Skeletal muscle cell (primary cell): ENCODE measurements at places on chromosomes 4 and X.

GRCh38 chr4:7756561-7757355 lies 182.9 kb downstream of the AFAP1 start:
- DNase-seq: no peak

DNA sequence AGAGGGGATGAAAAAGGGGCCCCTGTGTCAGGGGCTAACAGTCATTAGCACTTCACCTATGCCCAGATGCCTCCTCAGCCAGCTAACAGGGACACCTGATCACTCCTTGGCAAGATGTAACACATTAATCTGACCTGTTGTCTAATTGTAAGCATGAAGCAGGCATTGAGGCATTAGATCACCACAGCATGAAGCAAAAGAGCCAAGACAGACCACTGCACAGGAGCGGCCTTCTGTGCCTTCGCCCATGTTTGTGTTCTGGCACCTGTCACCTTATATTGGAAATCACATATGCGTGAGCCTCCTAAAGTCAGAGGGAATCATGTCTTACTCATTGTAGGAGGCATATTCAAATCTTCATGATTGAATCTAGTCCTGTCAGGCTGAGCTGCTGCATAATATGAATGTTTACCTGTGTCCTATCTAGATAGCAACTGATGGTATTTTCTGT lies 48.4 kb downstream of the PTTG2 start:
- no peak for DNase-seq

GRCh38 chrX:16587836-16588235 lies 62.1 kb upstream of the S100G start:
- DNase-seq: no peak

- DNase-seq: no peak
These were observed 2.3 kb downstream of the MAML3 start for GRCh38 chr4:140151699-140152012.

- no peak for DNase-seq
These were observed 194.2 kb upstream of the C1QTNF7 start for GRCh38 chr4:15233626-15234025.

DNA sequence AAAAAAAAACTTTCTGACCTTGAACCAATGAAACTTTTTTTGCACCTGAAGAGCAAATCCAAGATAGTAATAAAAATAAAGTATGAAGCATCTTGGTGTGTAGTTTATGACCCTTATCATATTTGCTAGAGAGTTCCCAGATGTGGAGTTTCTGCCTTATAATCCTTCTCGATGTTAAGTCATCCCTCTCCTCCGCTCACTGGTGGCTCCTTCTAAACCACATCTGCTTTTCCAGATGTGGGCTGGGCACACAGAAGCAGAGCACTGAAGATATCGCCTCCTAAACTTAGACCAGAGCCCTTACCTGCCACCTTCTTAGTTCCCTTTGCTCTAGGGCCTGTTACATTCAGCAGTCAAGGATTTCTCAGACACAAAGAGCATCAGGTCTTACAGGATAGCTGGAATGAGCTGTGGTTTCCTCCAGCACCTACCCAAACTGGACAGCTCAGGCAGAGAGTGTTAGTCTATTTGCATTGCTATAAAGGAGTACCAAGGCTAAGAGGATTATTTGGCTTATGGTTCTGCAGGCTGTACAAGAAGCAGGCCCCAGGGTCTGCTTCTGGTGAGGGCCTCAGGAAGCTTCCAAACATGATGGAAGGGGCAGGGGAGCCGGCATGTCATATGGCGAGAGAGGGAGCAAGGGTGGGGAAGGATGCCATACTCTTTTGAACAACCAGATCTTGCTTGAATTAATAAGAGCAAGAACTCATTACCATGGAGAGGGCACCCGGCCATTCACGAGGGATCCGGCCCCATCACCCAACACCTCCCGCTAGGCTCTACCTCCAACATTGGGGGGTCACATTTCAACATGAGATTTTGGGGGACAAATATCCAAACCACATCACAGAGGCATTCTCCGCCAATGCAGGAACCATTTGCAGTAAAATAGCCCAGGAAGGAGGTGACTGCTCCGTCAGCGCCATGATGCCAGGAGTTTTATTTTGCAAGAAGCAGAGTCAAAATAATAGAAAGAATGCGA lies 75.6 kb upstream of the HELT start:
- DNase-seq: no peak

GRCh38 chr4:125350470-125351135 lies 35.8 kb downstream of the FAT4 start:
- no peak for DNase-seq

GRCh38 chrX:7891928-7892327 lies 35.3 kb downstream of the PNPLA4 start:
- no peak for DNase-seq

DNA sequence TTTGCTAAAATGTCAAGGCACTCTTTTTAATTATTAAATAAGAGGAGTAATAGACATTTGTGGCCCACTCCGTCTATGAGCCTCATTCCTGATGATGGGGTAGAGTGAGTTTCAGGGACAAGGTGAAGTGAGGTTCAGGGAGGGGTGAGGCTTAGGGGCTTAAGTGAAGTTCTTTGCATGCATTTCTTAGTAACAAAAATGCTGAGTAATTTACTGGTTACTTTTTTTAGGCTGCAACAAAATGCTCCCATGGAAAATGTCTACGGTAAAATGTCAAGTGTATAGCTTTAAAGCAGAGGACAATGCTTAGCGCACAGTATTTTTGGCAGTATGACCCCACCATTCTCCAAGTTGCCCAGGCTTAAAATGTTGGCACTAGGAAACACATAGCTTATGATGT lies 2.0 kb upstream of the USO1 start:
- no peak for DNase-seq

- no peak for DNase-seq
These were observed 15.2 kb upstream of the CLOCK start for GRCh38 chr4:55561889-55562288.

GRCh38 chr4:127632420-127633403 lies at the start of gene INTU:
Gene INTU, plus strand, starts transcription at chr4:127632957. Its CDS starts 78 bp downstream, at chr4:127633035.
- peak; percentile 91 for DNase-seq

DNA sequence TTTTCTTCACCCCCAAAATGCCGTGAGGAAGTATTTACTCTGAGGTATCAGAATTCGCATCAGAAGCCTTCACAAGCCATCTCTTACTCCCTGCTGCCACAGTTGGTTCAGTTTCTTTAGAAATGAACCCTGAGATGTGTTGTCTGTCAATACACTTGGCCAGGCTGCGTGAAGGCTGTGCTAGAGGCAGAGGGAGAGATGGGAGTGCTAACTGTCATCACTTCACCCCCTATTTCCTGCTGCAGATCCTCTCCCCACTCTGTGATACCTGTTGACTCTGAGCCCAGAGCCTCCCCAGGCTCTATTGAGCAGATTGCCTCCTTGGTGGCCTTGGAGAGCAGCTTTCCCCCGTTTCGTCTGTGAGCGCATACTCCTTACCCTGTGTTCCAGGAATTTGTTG lies 34.8 kb downstream of the FHIP1A start:
- no peak for DNase-seq

GRCh38 chr4:70138751-70139150 lies 15.3 kb upstream of the PRR27 start:
- DNase-seq: no peak

- DNase-seq: no peak
These were observed 10.9 kb upstream of the HTRA3 start for GRCh38 chr4:8258552-8259212.
